ENCODE measurements at places on chromosomes 1 and 21. TPM values are rescaled to one million over a fixed set of nuclear protein-coding genes. Genes with fewer than 3 reads are reported as not detected.
A peak's percentile ranks its signal among the peaks of the same experiment; 100 is the strongest.

DNA sequence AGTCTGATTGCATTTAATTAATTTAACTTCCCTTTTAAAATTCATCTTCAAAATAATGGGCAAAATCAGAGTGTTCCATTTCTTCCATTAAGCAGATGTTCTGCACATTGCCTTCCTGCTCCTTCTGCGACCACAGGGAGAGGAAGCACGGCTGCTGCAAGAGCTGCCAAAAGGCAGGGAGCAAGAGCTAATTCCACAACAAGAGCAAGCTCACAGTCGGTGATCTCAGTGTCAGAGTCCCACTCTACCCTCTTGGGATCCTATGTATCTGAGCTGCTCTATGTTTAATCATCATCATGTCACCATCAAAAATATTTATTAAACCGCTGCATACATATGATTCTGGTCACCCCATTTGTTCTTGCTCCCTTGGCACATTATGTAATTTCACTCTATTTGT, 255.3 kb upstream of the CAMK1G start:
- DNase-seq = no peak

- DNase-seq = no peak
Measured at GRCh38 chr1:54701066-54701465, 14.6 kb upstream of the TTC4 start.

The ZBTB18 gene
- 18.2 TPM for total RNA-seq

The HSPG2 gene
- total RNA-seq = 242 TPM

DNA sequence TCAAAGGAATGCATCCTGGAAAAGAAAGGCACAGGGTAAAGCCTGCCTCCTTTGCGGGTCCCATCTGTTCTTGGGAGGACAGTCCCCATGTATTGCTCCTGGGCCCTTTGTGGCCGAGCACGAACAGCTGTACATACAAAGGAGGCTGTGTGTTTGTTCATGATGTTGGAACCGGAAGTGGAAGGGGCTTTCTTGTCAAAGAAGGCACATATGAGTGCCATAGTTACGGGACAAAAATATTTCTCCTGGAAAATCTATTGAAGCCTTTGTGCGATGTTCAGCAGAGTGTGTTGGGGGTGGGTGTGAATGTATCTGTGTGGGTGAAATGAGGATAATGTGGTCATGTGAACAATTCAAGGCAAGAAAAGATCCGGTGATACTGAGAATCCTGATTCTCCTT, 297.6 kb downstream of the DISC1 start:
- DNase-seq = no peak

DNA sequence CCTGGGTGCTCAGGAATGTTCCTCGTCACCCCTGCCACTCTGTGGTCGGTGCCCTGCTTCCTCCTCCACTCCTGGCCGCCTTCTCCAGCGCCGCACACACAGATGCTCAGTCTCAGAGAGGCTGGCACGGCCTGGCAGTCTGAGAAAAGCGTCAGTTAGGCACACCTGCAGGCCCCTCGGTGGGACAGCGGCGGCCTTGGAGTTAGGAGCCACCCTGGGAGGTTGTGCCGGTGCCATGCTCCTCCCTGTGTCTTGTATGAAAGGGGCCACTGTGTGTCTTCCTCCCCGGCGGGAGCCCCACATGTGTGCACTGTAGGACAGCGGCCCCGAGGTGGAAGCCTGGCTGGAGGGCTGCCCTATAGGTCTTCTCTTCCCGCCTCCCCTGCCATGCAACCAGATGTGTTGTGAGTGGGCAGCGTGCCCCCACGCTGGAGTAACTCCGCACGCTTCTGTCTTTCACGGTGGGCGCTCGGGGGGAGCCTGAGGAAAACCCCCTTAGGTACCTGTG, 145.2 kb downstream of the PGBD5 start:
- no peak for DNase-seq

- peak; percentile 39 for DNase-seq
Measured at GRCh38 chr1:153572569-153573015, 6.9 kb upstream of the S100A2 start.

The CD48 gene
- 7.0 TPM for total RNA-seq

Measured in urinary bladder (tissue), 4 donors.